ENCODE measurements at places on chromosomes 1 and 21.

- no peak for DNase-seq
Observed at GRCh38 chr1:91803847-91804545, 82.0 kb downstream of the TGFBR3 start.

DNA sequence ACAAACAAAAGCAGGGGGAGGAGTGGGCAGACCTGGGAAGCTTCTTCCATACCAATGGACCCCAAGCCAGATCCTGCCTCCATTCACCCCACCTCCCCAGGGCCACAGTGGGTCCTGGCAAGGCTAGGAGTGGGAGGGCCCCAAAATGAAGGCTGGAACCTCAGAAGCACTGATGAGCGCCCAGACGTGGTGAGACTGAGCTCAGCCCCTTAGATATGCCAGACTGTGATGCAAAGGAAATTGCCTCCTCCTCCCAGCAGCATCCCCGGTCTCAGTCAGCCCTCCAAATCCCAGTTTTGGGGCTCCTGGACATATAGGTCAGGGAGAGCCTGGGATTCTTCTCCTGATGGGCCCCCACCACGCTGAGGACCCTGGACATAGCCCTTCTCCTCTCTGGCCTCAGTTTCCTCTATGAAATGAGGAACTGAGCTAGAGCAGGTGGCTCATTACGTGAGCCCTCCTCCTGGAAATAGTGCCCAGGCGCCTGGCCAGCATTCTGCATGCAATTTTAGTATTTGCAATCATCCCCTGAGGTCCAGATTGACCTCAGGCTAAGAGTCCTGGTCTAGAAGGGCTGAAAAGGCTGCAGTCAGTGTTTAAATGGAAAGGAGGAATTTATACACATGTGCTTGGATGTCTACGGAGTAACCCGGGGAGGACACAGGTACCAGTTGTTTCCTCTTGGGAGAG lies 33.5 kb downstream of the RHBG start:
- DNase-seq: no peak

GRCh38 chr1:31273619-31274018 lies 23.0 kb downstream of the SNRNP40 start:
- DNase-seq: no peak

GRCh38 chr1:45713711-45714110 lies 25.7 kb downstream of the TMEM69 start:
- no peak for DNase-seq

- DNase-seq: no peak
Observed at GRCh38 chr1:27951396-27951795, 8.4 kb upstream of the XKR8 start.

All from activated CD8-positive, alpha-beta memory T cell treated with anti-CD3 and anti-CD28 coated beads for 48 hours (primary cell).